ENCODE measurements at places on chromosomes 16 and 17.

GRCh38 chr17:35849469-35850348, 19.0 kb downstream of the HEATR9 start:
- DNase-seq: no peak

DNA sequence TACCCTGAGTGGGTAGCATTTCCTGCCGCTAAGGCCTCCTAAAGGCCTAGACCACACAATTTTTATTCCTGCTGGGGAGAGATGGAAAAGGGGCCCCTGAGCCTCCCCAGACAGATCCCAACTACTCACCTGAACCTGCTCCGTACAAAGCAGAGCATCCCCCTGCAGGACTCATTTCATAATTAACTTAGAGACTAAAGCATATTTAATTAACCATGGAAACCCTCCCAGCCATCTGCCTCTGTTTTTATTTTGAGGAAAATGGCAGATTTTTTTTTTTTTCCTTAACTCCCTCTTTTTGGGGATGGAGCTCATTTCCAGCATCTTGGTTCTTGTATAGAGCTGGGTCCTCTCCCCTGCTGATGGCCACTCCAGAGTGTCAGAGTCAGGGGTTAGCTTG, 96.5 kb upstream of the CRHR1 start:
- no peak for DNase-seq

DNA sequence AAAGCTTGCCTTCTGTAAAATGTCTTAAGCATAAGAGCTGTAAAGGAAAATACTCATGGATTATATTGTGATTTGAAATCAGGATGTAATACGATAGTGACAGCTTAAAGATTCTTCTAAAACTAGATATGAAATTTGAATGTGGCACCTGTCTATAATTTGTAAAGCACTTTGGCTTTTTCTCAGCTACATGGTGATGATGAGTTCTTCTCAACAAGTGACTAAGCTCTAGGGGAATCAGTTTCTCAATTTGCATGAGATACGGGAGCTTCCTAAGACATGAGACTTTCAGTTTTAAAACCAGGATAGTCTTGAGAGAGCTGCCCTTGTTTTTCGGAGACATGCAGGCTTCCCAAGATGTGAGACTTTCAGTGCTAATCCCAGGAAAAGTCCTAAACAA, 439.2 kb downstream of the CDH13 start:
- DNase-seq: no peak

DNA sequence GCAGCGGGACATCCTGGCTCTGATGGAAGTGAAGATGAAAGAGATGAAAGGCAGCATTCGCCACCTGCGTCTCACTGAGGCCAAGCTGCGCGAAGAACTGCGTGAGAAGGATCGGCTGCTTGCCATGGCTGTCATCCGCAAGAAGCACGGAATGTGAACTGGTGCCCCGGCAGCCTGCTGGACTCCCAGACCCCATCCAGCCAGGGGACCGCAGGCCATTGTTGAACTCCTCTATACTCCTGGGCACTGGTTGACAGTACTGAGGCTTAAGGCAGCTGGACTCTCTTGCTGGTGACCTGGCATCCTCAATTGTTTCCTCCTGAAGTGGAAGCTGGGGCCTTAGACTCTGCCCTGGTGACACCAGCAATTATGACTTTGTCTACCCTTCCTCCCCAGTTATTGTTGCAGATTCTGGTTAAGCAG, 1.2 kb downstream of the THAP11 start:
- DNase-seq: no peak

- DNase-seq: no peak
These were observed 22.1 kb downstream of the NSMCE1 start for GRCh38 chr16:27246439-27246838.

DNA sequence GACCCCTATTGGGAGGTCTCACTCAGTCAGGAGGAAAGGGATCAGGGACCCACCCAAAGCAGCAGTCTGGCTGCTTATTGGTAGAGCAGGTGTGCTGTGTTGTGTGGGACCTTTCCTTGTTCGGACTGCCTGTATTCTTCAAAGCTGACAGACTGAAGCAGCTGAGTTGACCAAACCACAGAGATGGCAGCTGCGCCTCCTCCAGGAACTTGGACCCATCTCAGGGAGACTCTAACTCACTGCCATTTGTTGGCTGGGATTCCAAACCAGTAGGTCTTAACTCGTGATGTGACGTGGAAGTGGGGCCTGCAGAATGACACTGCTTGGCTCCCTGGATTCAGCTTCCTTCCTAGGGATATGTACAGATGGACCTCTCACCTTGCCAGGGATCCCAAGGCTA, 9.6 kb upstream of the UQCRC2 start:
- DNase-seq: no peak

DNA sequence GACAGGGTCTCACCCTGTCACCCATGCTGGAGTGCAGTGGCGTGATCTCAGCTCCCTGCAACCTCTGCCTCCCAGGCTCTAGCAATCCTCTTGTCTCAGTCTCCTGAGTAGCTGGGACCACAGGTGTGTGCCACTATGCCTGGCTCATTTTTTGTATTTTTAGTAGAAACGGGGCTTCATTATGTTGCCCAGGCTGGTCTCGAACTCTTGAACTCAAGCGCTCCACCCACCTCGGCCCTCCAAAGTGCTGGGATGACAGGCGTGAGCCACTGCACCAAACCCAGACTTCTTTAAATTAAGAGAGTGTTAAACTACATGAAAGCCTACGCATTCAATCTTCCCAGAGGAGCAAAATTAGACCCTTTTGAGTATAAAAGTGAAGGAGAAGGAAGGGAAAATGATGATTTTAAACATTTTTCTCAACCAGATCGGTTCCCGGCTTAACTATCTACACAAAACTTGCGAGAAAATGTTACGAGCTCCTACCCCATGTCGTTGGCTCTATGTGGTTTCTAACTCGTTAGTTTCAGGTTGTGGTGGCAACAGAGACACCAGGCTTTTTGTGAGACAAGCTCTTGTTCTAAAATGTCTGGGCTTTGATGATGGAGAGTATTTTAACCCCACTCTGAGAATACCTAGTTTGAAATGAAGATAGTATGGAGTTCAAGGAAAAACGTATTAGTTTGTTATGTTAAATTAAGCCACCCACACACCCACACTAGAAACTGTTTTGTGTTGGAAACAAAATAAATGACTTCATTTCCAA, 26.3 kb downstream of the STAT5B start:
- no peak for DNase-seq

DNA sequence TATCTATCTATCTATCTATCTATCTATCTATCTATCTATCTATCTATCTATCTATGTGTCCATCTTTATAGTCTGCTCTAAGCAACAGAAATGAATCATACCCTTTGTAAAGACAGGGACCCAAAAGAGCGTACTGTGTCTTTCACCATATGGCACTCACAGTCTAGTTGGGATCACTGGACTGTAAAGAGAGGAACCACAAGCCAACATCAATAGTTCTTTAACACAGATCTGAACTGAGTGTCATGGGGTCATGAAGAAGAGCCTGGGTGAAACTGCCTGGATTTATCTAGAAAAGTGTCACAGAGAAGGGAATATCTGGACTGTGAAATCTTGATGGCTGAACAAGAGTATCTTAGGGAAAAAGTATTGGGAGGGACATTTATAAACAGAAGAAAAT, 619.1 kb upstream of the SOX9 start:
- DNase-seq: no peak

GRCh38 chr17:50199211-50199802, 2.1 kb downstream of the COL1A1 start:
- DNase-seq: no peak

- no peak for DNase-seq
These were observed 63.4 kb downstream of the CYTH1 start for GRCh38 chr17:78718575-78719208.

DNA sequence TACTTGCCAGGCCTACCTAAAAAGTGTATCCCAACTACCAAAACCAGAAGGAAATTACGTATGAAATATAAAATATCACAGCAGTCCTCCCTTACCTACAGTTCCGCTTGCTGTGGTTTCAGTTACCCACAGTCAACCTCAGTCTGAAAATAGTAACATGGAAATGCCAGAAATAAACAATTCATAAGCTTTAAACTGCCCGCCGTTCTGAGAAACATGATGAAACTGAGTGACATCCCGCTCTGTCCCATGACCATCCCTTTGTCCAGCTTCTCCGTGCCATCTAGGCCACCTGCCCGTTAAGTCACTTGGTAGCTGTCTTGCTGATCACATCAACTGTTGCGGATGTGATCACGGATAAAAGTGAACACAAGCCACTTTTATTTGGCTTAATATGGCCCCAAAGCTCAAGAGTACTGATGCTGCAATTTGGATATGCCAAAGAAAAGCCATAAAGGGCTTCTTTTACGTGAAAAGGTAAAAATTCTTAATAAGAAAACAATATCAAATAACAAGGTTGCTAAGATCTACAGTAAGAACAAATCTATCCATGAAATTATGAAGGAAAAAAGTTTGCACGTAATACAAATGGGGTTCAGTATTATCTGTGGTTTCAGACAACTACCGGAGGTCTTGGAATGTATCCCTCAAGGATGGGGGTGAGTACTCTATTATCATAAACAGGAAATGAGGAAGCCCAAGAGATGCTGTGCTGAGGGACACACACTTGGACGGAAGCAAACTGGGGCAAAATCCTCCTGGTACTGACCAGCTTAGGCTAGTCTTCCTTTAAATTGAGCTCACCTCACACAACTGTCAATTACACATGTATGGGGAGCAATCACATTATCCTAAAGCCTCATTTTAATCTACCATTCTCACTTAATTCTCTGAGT, 8.2 kb downstream of the USP22 start:
- no peak for DNase-seq

GRCh38 chr17:58665946-58666857, 25.6 kb downstream of the TEX14 start:
- DNase-seq: no peak

- DNase-seq: no peak
These were observed 74.6 kb downstream of the AMFR start for GRCh38 chr16:56350491-56351405.

DNA sequence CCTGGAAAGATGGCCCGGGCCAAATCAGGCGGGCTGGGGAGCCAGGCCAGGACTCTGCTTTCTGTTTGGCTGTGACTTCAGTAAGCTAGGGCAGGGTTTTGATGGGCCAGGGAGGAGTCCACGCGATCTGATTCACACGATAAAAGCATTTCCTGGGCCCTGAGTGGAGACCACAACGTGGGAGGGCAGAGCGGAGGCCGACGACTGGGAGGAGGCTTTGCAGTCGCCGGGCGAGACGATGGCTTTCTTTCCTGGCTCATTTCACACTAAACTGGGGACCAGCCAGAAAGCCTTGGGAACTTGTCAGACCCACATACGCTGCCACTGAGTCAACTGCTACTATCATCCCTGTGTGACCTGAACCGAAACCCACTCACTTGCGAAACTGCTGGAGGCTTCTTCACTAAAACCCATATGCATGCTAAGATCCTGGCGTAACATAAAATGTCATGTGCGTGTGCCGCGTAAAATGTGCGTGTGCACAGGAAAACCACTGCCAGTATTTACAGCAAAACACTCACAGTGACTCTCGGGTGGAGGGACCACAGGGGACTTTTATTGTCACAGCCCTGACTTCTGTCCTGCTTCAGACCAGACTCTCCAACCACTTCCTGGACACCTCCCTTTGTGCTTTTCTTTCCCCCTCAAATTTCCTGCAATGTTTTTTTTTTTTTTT, 14.2 kb upstream of the RHBDF2 start:
- DNase-seq: peak; percentile 67

DNA sequence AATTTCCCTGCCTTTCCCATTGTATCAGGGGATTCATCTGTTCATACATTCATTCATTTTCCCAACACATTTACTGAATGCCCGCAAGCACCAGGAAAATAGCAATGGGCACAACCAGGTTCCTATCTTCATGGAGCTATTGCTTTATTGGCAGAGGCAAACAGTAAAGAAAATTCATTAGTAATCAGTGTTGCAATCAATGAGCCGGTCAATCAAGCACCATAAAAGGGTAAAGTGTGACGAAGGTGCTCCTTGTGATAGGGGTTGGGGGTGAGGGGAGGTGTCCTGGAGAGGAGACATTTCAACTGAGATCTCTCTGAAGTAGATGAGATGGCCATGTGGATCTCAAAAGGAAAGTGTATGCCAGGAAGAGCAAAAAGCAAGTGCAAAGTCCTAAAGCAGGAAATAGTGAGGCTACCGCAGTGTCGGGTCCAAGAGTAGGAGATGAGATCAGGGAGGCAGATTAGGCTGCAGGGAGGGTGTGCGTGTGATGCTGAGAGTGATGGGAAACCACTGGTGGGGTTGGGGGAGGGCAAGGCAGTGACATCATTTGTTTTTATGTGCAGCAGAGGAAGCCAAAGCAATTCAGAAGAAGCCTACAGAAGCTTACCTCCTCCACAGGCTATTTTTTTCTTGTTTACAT, 28.4 kb downstream of the CDH13 start:
- peak; percentile 34 for DNase-seq

DNA sequence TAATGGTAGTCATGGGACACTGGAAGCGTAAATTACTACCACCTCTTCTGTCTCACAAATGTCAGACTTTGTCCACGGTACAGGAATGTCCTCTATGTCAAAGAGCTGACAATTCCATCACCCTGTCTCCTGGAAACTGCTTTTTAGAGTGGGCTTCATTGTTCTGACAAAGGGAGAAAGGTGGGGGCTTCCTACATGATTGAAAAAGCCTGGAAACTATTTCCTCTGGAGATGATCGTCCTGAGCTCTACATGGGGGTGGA, 53.1 kb downstream of the VAT1L start:
- DNase-seq: no peak

GRCh38 chr16:50252082-50252611, 14.2 kb upstream of the ADCY7 start:
- DNase-seq: no peak

GRCh38 chr16:2848933-2849725, 8.8 kb downstream of the PRSS22 start:
- no peak for DNase-seq

DNA sequence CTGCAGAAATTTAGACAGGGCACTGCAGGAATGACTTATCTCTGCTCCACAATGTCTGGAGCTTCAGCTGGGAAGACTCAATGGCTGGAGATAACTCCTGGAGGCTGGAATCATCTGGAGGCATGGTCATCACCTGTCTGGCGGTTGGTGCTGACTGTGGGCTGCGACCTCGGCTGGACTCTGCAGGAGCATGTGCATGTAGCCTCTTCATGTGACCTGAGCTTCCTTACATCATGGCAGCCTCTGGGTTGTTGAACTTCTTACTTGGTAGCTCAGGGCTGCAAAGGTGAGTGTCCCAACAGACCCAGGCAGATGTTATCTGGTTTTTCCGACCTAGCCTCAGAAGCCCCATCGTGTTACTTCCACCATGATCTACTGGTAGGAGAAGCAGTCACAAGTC, 188.2 kb upstream of the RPL38 start:
- DNase-seq: no peak

DNA sequence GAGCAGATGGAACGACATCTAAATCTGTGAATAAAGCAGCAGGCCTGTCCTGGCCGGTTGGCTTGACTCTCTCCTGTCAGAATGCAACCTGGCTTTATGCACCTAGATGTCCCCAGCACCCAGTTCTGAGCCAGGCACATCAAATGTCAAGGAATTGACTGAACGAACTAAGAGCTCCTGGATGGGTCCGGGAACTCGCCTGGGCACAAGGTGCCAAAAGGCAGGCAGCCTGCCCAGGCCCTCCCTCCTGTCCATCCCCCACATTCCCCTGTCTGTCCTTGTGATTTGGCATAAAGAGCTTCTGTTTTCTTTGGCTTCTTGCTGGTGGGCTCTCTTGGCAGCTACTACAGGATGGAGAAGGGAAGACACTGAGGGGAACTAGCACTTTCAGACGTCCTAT, 4.1 kb upstream of the RSAD1 start:
- DNase-seq: no peak

GRCh38 chr16:1909561-1910231, 8.5 kb downstream of the HS3ST6 start:
- peak; percentile 75 for DNase-seq

GRCh38 chr16:46789499-46790414, 41.2 kb downstream of the C16orf87 start:
- DNase-seq: peak; percentile 85

GRCh38 chr16:5361322-5361721, 263.7 kb upstream of the EEF2KMT start:
- no peak for DNase-seq

Data from left colon (tissue), 2 donors.